ENCODE measurements at places on chromosomes 3 and 15.
A peak's percentile ranks its signal among the peaks of the same experiment; 100 is the strongest.

DNA sequence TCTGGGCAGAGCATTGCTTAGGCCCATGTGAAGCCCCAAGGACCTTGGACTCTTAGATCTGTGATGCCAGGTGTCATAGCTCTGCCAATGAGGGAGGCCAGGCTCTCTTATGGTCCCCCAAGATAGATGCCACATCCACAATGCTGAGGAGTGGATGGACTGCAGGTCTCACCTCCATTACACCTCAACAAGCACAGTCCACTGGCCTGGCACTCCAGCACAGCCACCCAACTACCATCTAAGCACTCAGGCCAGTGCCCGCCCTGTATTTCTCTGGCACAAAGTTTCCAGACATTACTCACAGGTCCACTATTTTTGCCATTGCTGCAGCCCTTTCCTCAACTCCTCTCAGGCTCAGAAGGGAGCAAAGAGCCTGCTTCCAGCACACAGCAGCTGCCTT is 613.5 kb upstream of the EPHA6 start:
- no peak for DNase-seq

- peak; percentile 36 for DNase-seq
Observed at GRCh38 chr3:170358042-170359010, 811 bp downstream of the SKIL start.

DNA sequence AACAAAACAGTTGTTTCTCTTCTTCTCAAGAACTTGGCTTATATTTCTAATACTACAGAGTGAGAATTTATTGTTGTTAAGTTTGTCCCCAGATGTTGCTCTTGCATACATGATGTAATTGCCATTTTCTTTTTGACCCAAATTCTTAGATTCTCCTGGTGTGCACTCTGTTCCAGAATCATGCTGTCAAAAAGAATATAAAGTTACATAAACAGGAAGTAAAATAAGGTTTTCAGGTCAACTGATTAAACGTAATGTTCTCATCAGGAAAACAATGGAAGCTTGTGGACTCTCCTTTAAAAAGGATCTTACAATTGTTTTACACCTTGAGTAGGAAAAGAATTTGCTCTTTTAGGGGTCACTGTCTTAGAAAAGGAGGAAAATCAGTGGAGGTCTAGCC is 121.8 kb downstream of the ADAM10 start:
- DNase-seq, result no peak

DNA sequence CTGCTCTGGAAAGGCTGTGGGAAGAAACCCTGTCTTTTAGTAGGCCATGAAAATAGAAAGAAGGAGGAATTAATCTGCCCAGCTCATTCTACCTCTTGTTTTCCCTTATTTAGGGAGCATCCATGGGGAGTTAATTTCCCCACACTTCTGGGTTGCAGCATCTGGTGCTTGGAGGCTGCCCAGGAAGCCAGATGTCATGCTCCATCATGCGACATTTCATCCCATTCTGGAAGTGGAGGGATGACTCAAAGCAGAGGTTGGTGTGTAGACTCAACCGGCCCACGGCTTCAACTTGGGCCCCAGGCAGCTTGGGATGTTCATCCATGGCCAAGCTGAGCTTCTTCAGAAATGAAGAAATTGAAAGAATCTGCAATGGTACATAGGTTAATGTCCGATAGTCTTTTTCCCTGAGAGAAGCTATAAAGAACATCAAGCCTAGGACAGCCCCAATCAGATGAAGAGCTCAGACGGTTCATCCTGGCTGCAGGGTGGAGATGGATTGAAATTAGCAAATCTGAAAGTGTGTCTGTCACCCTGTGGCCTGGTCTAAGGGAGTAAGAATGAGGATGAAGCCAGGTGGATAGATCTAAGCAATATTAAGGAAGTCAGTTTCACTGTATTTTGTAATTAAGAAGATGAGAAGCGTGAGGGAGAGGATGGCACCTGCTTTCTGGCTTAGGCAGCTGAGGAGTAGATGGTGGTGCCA is 24.5 kb upstream of the PROK2 start:
- DNase-seq, result no peak

DNA sequence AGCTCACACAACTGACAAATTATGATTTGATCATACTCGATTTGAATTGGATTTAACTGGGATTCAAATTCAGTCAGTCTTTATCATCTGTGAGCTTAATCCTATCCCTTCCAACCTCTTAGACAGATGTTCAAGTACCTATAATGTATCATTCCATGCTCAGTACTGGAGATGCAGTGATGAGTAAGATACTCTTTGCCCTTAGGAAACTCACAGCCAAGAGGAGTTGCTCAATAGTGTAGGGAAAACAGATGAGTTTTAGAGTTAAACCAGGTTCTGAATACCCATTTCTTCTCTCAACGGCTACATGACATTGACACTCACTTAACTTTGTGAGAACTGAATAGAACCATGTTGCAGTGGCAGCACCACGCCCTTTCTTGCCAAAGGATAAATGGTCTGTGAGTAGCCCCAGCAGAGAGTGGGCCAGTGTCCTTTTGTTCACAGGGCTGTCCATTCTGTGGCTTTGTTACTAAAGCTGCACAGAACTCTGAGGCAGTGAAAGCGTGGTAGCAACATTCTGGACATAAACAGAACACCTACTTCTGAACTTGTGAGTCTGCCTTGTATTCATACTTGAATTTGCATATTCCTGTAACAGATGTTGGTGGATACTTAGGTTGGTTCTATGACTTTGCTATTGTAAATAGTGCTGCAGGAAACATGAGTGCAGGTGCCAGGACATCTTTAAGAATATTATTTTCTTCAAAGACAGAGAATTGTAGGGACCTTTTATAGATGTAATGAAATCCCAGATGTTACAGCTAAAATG is 91.6 kb downstream of the RASA2 start:
- DNase-seq, result no peak

GRCh38 chr15:33292717-33293307 is 18.0 kb upstream of the RYR3 start:
- DNase-seq, result no peak

GRCh38 chr3:40739971-40740370 is 215.2 kb downstream of the ZNF621 start:
- no peak for DNase-seq

DNA sequence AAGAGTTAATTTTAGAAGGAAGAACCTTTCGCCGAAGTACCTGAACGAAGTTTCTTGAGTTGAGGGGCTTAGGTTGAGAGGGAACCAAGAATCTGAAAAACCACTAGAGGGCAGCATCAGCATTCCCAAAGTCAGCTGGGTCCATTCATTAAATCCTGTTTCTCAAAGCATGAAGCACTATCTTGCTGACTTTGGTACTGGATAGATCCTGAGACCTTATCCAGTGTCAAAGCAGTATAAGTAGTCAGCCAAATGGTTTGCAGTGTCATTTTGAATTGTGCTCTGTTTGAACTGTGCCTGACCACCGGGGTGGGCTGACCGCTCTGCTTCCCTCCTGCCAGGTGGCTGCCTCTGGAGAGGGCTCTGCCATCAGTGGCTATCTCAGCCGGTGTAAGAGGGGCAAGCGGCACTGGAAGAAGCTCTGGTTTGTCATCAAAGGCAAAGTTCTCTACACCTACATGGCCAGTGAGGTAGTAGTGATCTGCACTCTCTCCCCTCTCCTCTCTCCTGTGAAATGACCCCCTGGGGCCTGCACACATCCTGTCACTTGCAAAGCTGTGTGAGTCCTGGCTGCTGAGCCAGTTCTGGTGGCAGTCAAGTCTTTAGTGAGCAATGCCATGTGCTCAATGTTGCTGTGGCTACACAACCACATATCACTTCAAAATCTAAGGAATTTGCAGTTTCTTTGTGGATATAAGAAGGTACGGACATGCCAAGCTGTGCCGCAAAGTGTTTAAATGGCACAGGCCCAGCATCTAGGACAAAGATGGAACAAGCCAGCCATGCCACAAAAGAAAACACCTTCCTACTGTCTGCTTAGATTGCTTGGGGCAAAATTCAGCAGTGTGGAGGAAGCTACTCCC is 21.4 kb upstream of the NR2C2 start:
- DNase-seq, result no peak

- no peak for DNase-seq
Observed at GRCh38 chr3:18201315-18201714, 223.8 kb downstream of the SATB1 start.

- DNase-seq, result no peak
Observed at GRCh38 chr15:60493166-60493565, 14.2 kb upstream of the ICE2 start.

GRCh38 chr3:107816107-107816506 is 274.7 kb downstream of the CD47 start:
- DNase-seq, result no peak

GRCh38 chr3:50260942-50261441 is 8.0 kb upstream of the SEMA3B start:
- DNase-seq, result no peak

DNA sequence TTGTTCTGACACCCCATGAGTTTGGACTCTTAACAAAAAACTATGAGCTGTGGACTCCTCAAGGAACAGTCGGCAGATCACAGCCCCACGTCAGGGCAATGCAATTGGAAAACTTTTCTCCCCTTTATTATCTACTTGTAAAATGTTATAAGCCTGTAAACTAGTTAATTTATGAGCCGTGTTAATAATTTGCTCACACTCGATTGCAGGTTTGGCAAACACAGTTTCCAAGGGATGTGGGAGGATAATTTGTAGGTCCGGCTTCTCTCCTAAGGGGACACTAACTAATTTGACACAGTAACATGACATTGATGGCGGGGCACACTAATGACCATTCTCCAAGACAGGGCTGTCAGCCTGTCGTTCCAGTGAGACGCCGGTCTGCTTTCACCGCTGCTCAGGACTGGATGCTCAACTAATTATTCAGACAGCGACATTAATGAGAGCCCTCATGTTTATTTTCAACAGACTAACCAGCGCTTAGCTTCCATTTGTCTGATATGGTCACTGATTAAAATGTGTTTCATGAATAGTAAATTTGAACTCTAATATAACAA is 222.1 kb downstream of the FOXP1 start:
- DNase-seq, result no peak

DNA sequence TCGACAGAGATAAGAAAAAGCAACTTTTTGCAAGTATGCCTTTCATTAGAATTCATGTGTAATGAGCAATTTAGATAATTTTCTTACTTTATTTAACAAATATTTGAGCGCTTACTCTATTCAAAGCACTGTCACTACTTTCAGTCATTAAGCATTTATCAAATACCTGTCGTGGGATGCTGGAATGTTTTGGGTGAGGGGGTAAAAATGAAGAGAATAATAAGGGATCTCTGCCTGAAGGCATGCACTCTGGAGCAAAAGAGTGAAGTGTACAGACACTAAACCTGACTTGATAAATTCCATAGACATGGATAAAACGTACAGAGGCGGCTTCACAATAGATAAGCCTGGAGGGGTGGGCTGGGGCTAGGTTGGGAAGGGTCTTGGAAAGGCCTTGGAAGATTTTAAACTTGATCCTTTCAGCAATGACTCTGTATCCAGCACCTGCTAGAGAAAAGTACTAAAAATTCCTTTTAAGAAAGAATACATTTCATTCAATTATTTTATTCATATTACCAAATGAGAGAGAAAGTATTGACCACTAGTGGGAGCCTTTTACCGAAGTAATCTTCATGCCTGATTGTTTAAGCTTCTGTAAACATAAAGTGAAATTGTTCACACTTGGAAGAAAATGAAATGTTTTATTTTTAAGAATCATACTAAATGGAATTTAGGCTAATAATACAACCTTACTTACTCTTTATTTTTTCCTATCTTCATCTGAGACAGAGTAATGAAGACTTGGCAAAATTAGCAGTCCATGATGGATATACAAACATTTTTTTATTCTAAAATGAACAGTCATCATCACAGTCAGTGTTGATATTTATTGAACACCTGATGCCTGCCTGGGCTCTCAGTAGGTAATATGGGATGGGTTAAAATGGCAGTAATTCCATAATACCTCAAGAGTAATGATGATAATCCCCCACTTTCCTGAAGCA is 113.2 kb downstream of the PPP2R3A start:
- no peak for DNase-seq

DNA sequence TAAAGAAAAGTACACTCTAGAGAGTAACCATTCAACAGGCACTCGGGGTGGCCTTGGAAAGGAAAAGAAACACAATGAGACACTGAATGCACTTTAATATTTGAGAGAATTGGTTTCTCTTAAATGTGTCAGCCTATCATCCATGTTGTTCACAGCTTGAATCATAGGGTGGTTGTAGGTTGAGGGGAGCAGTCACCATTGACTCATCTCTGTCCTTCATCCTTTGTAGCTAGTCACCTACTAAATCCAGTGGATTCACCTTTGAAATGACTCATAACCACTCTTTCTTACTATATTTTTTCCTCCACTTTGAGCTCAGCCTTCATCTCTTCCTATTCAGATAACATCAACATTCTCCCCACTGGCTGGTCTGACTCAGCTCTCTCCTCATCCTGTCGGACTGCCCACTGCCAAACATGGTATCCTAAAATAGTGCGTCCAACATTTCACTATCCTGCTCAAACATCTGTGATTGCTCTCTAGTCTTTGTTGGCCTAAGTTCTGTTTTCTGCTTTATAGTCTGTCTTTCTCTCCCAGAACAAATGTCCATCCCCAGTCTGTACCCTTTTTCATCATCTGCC is 182.7 kb upstream of the GADL1 start:
- DNase-seq, result no peak

DNA sequence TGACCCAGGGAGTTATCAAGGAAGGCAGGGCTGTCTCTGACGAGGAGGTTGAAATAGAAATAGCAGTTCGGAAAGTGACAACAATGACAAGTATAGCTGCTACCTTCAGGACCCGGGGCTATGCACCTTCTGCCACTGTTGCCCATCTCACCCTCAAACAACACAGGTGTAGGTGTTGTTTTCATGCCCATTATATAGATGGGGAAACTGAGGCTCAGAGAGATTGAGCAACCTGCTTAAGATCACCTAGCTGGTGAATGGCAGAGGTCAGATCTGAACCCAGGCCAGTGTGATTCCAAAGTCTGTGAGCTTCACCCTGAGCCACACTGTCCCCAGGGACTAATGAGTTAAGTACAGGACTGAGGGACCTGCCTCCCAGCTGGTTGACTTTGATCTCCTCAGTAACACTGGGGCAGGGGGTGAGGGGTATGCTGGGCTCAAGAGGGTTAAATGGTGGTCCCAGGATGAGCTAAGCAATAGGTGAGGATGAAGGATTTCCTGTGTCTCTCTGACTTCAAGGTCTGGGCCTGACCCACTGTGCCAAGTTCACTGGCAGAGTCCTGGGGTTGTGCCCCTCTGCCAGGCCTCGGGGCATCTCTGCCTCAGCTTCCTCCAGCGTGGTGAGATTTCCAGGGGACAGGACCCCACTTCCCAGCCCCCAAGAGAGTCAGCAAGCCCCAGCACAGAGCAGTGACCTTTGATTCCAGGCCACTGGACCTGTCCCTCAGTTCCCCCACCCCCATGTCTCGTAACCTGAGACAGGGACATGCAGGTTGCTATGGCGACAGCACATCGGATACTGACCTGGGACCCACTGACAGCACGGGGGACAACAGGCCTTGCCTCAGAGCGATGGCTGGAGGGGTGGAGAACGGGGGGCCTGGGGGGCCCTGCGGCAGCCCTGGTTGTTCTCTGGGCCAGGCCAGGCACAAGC is 35.0 kb downstream of the ATP2B2 start:
- DNase-seq, result no peak

Measured in amygdala (tissue), 56 donors.